ENCODE measurements at places on chromosomes 16 and 17. TPM values are rescaled to one million over a fixed set of nuclear protein-coding genes. Genes with fewer than 3 reads are reported as not detected.

The SMIM36 gene
- total RNA-seq = not detected

DNA sequence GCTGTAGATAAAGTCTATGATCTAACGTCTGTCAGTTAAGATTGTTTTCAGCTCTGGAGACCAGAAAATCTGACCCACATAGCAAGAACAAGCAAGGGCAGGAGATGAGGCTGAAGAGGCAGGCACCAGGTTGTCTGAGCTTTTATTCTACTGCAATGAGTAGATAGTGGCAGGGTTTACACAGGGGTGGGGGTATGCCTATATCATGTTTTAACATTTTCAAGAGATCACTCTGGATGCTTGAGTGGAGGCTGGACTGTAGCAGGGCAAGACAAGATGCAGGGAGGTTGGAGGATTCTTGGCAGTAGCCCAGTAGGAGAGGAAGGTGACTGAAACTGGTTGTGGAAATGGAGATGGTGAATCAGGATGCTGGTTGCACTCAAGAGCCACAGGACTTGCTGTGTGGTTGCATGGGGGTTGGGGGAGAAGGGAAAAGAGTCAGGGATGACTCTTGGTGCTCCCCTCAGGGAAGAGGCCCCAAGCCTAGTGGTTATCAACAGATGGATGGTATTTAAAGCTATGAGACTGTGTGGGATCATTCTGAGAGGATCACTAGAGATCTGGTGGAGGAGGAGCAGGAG, 143.1 kb upstream of the KCNJ18 start:
- H3K27ac ChIP-seq = peak overlapping the region; percentile 45
- H3K4me1 ChIP-seq = peaks cover 13% of the 10 kb centered on the region
- peaks cover 13% of the 10 kb centered on the region for H3K36me3 ChIP-seq
- DNase-seq = no peak

GRCh38 chr16:66299349-66299748, 67.1 kb upstream of the CDH5 start:
- H3K4me3 ChIP-seq = no peak overlapping the region
- H3K27me3 ChIP-seq = peaks cover 62% of the 10 kb centered on the region
- no peak for DNase-seq
- no peak overlapping the region for H3K27ac ChIP-seq

- H3K27ac ChIP-seq = no peak overlapping the region
- DNase-seq = no peak
- H3K4me3 ChIP-seq = no peak overlapping the region
- H3K36me3 ChIP-seq = peaks cover 31% of the 10 kb centered on the region
- no peaks in the 10 kb centered on the region for H3K27me3 ChIP-seq
Observed at GRCh38 chr16:11347831-11348230, 2.6 kb downstream of the RMI2 start.

The AURKB gene
- 78.9 TPM for total RNA-seq

The SLC9A5 gene
- total RNA-seq = 2.4 TPM

The TEX19 gene
- total RNA-seq = not detected

DNA sequence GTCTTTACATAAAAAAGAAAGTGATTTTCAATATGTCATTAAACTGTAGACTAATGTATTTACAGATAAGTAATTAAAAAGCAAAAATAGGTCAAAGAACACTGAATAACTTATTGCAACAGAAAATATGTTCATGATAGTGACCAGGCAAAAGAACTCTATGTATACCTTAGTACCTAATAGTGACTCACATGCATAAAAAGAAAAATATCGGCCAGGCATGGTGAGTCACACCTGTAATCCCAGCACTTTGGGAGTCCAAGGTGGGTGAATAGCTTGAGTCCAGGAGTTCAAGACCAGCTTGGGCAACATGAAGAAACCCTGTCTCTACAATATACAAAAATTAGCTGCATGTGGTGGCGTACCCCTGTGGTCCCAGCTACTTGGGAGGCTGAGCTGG, 33.0 kb upstream of the TOM1L1 start:
- H3K27ac ChIP-seq = no peak overlapping the region
- no peak for DNase-seq
- no peak overlapping the region for H3K4me3 ChIP-seq

DNA sequence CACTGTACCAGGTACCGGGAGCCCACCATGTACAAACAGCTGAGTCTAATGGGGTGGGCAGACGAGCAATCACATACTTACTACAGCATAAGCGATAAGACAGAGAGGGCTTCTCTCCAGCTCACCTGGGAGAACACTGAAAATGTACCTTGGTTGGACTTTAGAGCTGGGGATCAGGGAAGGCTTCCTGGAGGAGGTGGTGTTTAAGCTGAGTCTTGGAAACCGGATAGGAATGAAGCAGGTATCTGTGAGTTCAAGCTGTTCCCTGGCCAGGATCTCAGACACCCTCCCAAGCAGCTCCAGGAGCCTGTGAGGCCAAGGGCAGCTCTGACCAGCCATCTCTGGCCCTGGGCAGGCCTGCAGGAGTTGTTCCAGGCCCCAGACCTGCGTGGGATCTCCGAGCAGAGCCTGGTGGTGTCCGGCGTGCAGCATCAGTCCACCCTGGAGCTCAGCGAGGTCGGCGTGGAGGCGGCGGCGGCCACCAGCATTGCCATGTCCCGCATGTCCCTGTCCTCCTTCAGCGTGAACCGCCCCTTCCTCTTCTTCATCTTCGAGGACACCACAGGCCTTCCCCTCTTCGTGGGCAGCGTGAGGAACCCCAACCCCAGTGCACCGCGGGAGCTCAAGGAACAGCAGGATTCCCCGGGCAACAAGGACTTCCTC, 8.0 kb upstream of the SERPINF1 start:
- no peak for DNase-seq
- no peaks in the 10 kb centered on the region for H3K36me3 ChIP-seq
- H3K27me3 ChIP-seq = peaks cover 12% of the 10 kb centered on the region
- no peak overlapping the region for H3K27ac ChIP-seq
- no peak overlapping the region for H3K4me3 ChIP-seq
- no peaks in the 10 kb centered on the region for H3K4me1 ChIP-seq

DNA sequence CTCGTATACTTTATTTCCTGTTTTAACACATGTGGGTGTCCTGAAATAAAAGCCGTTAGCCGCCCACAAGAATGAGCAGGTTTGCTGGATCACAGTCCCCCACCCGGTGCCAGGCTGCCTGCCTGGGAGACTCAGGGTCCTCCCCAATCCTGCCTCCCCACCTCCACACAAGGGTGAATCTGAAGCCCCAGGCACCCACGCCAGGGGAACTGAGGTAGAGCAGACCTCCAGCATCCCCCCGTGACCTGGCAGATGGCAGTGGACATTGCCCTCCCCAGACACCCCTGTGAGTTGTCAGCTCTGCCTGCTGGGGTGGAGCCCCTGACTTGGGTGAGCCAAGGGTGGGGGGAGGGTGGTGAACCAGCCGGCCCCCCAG, 114.8 kb downstream of the METRNL start:
- DNase-seq = no peak
- H3K4me3 ChIP-seq = no peak overlapping the region
- H3K36me3 ChIP-seq = no peaks in the 10 kb centered on the region
- H3K27ac ChIP-seq = no peak overlapping the region
- H3K27me3 ChIP-seq = peaks cover 25% of the 10 kb centered on the region

GRCh38 chr17:55898195-55898594, 147.3 kb downstream of the PCTP start:
- H3K4me1 ChIP-seq = no peaks in the 10 kb centered on the region
- H3K36me3 ChIP-seq = no peaks in the 10 kb centered on the region
- no peak overlapping the region for H3K27ac ChIP-seq
- no peak for DNase-seq
- H3K27me3 ChIP-seq = peaks cover 26% of the 10 kb centered on the region

The CD19 gene
- total RNA-seq = not detected

DNA sequence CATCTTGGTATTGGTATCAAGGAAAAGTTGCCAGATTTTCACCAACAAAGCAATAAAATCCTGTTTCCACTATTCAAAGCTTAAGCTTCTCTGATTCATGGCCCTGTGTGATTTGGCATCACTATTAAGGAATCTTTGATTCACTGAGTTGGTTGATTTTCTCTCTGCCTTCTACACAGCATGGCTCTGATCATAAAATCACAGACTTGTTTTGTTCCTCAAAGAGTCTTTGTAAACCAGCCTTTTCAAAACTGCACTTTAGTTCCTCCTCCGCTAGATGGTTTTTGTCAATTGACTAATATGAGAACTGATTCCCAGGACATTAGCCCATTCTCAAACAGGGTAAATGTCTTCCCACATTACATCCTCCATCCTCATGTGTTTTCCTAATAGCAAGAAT, 197.6 kb downstream of the DNAH9 start:
- no peak overlapping the region for H3K4me3 ChIP-seq
- no peaks in the 10 kb centered on the region for H3K4me1 ChIP-seq
- H3K27me3 ChIP-seq = no peaks in the 10 kb centered on the region
- H3K36me3 ChIP-seq = no peaks in the 10 kb centered on the region

The PLA2G10 gene
- 3.3 TPM for total RNA-seq

- peaks cover 58% of the 10 kb centered on the region for H3K27me3 ChIP-seq
- H3K4me3 ChIP-seq = no peak overlapping the region
- H3K27ac ChIP-seq = no peak overlapping the region
- H3K4me1 ChIP-seq = peaks cover 27% of the 10 kb centered on the region
Observed at GRCh38 chr17:38562903-38563302, 42.8 kb downstream of the SRCIN1 start.

The SERPINF2 gene
- total RNA-seq = 0.76 TPM

DNA sequence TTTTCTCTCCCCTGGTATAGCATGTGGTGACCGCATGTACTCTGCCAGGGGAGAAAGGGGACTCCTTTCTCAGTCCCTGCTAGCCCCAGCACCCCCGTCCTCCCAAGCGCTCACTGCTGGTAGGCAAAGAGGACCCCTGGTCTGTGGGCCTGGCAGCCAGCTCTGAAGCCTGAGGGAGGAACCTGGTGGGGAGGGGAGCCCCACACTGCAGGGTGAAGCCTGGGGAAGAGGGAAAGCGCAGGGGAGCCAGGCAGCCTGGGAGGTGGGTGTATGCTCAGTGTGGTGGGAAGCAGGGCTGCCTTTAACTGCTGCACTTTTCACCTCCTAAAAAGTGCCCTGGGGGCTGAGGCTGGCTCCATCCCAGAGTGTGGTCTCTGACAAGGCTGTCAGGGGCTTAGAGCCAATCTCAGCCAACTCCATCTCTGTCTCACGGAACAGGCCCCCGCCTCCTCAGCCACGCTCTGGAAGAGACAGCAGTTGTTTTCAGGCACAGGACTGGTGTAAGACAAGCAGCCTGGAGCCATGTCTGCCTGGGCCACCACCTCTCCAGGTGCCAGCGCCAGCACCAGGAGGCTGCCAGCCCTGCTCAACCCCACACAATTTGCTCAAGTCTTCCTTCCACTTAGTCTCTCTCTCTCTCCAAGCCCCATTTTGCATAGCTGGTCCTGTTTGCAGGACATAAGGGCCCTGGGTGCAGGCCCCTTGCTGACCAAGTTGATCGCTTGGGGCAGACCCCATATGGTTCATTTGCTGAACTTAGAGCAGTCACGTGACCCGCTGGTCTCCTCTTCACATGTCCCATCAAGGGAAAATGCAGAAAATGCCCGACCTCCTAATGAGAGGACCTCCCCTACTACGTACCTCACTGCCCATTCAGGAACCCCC, 14.7 kb upstream of the TBX2 start:
- H3K4me1 ChIP-seq = no peaks in the 10 kb centered on the region
- no peaks in the 10 kb centered on the region for H3K36me3 ChIP-seq
- DNase-seq = no peak
- H3K27me3 ChIP-seq = peaks cover 13% of the 10 kb centered on the region

DNA sequence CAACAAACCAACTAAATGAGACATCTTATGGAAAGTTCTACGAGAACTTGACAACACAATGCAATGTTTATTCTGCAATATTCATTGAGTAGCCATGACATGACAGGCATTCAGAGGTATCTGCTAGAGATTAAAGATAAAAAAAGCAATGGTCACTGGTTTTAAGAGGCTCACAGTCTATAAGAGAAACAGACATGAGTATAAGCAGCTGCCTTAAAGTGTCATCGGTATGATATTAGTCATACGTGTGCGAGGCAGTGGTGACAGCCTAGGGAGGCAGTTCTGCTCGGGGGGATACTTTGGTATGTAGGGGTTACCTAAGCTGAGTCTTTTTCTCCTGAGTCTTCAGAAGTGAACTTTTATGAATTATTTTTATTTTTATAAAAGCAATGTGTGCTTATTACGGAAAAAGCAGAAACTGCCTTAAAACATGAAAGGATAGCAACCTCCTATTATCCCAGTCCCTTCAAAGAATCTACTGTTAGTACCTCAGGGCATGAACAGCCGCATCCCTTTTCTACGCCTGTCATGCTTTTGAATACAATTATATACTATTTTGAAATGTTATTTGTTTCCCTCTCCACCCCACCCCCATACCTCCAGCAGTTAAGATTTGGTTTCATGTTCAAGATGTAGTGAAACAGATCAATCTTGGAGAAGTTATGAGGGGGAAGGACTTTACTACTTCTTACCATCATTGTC, 7.7 kb downstream of the ST6GALNAC1 start:
- no peak overlapping the region for H3K4me3 ChIP-seq
- no peak for DNase-seq
- H3K27ac ChIP-seq = no peak overlapping the region
- no peaks in the 10 kb centered on the region for H3K27me3 ChIP-seq

The TM4SF5 gene
- 0.56 TPM for total RNA-seq

The SRL gene
- not detected for total RNA-seq

The NXPH3 gene
- not detected for total RNA-seq

GRCh38 chr17:7237761-7238419, 1.4 kb downstream of the PHF23 start:
- H3K36me3 ChIP-seq = peaks cover 99% of the 10 kb centered on the region
- H3K4me3 ChIP-seq = peak overlapping the region; percentile 85
- peak; percentile 71 for DNase-seq
- H3K27ac ChIP-seq = peak overlapping the region; percentile 83

The KAT2A gene
- total RNA-seq = 94.7 TPM

- H3K36me3 ChIP-seq = no peaks in the 10 kb centered on the region
- peaks cover 34% of the 10 kb centered on the region for H3K4me1 ChIP-seq
- no peak for DNase-seq
- H3K27ac ChIP-seq = no peak overlapping the region
- H3K4me3 ChIP-seq = no peak overlapping the region
Observed at GRCh38 chr17:43434902-43435319, 36.1 kb downstream of the ARL4D start.

GRCh38 chr16:72241930-72242329, 70.0 kb upstream of the PMFBP1 start:
- no peaks in the 10 kb centered on the region for H3K27me3 ChIP-seq
- H3K4me3 ChIP-seq = no peak overlapping the region
- H3K36me3 ChIP-seq = no peaks in the 10 kb centered on the region
- H3K4me1 ChIP-seq = no peaks in the 10 kb centered on the region
- DNase-seq = peak; percentile 56
- no peak overlapping the region for H3K27ac ChIP-seq

The IRX5 gene
- 1.9 TPM for total RNA-seq
